Posterior cingulate gyrus (tissue), 11 donors: ENCODE measurements at places on chromosomes 3 and 15.

DNA sequence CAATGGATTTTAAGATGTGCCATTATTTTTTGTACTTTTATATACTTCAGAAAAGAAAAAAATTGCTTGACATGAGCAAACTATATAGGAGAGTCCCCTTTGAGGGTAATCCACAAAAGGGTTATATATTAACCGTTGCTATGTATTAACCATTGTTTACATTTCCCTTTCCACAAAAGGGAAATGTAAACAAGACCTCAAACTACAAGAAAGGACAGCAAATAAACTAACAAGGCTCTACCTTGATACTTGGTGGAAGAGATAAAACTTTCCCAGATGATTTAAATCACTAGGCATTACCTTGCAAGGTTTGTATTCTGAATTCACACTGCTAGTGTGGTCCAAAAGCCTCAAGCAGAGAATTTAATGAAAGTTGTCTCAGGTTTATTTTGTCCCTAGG is 616.3 kb upstream of the BCHE start:
- no peak for DNase-seq

DNA sequence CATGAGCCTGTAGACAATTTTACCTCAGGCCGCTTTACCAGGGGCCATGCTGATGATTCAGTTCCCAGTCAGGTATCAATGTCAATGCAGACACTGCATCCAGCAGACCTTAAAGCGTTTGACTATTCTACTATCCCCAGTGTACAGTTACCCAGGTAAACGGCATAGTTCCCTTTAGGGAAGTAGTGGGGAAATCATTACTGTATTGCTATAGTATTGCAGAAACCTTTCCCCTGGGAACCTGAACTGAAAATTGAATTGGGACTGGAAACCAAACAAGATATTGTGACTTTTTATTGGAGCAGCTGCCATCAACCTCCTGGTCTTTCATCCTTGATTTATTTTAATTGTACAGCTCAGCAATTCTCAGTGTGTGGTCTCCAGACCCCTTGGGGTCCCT is 6.6 kb upstream of the INAFM2 start:
- no peak for DNase-seq

GRCh38 chr3:42638339-42638842 is 15.1 kb upstream of the ZBTB47 start:
- no peak for DNase-seq

- no peak for DNase-seq
Measured at GRCh38 chr3:69914395-69914794, 85.1 kb upstream of the SAMMSON start.

- no peak for DNase-seq
Measured at GRCh38 chr3:150130404-150131100, 159.9 kb upstream of the PFN2 start.

DNA sequence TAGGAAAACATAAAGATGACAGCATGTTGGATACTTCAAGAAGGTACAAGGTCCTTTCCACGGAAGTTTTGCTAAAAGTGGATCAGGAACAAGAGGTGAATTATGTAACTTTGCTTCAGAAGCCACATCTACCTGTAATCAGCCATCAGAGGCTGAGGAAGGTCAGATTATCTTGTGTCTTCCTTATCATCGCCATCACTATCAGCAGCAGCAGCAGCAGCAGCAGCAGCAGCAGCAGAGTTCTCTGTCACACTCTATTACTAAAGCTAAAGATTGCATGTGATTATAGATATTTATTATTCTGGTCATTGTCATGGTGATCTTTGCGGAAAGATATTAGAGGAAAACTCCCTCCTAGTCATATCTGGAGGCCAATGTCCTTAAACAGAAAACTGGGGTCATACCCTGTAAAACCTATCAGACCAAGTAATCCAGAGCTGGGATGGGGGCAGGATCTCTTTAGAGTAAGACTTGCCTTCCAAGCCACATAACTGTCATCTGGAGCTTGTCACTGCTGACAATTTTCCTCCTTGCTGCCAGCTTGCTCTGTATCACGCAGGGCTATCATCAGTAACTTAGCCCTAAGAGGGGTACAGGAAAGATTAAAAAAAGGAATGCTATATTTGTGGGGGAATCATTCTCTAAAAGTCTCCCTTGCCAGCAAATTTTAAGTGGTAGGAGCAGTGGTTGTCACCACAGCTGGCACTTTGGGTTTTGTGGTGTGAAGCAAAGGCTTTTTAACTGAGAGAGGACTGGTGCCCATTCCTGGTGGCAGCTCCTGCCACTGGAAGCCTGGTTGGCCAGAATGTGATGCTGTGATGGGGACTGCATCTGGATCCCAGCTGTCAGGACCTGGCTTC is 130.9 kb upstream of the RASGRP1 start:
- DNase-seq, result no peak

GRCh38 chr3:50340448-50341329 is at the start of gene RASSF1:
RASSF1 (minus strand) TSS chr3:50340836; CDS start chr3:50340805, 31 bp downstream.
- DNase-seq, result peak; percentile 73

- DNase-seq, result no peak
Measured at GRCh38 chr15:34718681-34719665, 35.8 kb downstream of the GJD2 start.

DNA sequence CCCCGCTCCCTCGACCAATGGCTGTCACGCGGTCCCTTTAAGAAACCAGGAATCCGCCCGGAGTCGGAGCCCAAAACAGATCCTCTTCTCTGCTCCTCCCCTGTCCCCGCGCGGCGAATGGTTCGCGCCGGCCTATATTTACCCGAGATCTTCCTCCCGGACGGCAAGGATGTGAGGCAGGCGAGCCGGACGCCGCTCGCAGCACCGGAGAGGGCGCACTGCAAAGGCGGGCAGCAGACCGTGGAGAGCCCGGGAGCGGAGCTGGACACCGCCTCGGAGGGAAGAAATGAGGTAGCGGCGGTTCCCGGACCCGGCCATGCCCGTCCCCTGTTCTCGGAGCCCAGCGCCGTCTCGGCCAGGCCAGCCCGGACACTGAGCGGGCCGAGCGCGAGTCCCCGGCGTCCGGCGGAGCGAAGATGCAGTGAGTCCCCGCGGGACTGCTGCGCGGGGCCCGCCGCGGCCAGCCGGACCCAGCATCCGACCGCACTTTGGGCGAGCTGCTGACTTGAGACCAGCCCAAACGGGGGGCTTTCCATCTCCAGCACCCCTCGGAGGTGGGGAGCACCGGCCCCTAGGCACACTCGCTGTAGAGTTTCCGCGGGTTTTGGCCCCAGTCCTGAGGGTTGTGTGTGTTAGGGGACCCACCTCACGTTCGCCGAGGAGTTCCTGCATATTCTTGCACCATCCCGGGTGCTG is at the start of gene FAM43A:
Gene FAM43A (plus strand): TSS at position 166 of the 696 bp plus-strand sequence. CDS start 944 bp downstream, outside the sequence.
- DNase-seq, result peak; percentile 92

- no peak for DNase-seq
Measured at GRCh38 chr3:188646592-188646991, 492.6 kb downstream of the LPP start.

DNA sequence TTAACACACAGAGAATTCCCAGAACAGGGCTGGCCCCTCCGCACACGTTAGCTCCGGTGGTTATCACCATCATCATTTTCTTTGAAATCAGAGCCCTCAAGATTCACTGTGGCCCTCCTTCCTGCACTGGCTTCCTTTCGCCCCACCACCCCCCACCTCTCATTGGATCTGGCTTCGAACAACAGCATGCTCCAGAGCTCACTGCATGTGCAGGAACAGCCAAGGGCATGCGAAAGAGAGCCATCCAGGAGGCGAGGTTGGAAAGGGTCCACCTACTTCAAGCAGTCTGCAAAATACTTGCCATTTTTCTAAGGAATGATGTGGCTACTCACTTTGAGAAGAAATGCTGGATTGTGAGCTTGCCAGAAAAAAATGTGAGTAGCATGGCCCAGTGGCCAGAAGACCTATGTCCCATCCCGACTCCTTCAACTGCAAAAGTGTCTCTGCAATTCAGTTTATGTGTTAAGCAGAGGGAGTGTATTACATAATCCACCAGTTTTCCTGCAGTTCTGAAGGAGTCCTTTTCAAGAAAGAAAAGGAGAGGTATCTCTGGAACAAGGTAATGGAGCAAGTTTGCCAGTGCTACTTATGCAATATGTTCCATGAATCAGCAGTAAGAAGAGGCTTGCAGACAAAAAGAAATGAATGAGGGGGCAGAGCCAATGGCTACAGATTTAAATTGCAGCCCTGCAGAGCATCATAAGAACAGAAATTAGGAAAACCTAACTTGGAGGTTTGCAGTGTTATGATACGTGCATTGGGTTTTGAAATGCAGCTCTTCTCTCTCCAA is 92.8 kb downstream of the OCA2 start:
- DNase-seq, result no peak

DNA sequence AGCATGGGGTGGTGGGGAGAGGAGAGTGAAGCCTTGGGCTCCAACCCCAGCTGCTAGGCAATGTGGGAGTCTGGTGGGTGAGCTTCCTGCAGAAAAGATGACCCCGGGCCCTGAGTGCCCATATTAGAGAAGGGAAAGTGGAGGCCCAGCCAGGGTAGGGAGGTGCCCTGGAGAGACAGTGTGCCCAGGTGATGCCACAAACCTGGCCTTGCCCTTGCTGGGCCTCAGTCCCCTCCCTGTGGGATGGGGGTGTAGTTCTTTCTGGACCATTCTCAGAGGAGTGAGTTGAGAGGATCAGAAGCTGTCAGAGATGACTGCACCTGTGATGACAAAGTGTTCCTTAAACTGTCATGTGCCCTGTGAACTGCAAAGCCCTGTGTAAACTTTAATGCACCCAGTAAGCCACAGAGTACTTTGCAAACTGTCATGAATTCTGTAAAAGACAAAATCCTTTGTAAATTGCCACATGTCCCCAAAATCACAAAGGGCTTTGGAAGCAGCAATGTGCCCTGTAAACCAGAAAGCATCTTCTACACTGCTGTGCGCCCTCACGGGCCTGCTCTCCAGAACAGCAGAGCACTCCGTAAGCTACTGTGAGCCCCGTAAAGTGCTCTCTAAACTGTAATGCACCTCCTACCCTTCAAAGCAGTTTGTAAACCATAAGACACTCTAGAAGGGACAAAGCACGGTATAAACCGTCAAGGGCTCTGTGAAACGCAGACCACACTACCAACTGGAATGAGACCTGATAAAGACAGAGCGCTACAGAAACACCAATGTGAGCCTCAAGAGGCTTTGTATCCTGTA is 51.3 kb upstream of the FGD5 start:
- no peak for DNase-seq

DNA sequence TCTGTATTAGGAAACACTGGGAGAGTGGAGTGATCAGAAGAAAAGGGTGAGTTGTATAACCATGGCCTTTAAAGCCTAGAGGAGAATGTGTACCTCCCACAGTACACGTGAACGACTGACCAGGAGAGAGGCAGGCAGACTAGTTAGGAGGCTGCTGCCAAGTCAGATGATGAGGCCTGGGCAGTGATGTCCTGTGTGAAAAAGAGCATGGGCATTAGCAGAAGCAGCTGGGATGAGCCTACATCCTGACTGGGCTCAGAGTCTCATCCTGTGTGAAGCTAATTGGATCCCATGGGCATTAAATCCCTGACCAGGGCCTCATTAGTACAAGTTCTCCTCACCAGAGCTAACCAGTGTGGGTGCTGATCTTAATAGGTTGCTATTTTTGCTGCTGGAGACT is 89.1 kb upstream of the SLC2A2 start:
- DNase-seq, result no peak

DNA sequence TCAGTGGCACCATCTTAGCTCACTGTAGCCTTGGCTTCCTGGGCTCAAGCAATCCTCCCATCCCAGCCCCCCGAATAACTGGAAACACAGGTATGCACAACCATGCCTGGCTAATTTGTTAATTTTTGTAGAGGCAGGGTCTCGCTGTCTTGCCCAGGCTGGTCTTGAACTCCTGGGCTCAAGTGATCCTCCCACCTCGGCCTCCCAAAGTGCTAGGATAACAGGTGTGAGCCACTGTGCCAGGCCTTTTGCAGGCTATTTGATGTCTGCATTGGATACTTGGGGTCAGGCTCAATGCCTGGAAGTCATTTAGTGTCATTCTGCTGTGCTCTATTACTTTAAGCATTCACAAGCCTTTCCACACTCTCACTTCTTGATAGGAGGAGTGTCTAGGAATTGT is 17.6 kb downstream of the LIMD1 start:
- no peak for DNase-seq

DNA sequence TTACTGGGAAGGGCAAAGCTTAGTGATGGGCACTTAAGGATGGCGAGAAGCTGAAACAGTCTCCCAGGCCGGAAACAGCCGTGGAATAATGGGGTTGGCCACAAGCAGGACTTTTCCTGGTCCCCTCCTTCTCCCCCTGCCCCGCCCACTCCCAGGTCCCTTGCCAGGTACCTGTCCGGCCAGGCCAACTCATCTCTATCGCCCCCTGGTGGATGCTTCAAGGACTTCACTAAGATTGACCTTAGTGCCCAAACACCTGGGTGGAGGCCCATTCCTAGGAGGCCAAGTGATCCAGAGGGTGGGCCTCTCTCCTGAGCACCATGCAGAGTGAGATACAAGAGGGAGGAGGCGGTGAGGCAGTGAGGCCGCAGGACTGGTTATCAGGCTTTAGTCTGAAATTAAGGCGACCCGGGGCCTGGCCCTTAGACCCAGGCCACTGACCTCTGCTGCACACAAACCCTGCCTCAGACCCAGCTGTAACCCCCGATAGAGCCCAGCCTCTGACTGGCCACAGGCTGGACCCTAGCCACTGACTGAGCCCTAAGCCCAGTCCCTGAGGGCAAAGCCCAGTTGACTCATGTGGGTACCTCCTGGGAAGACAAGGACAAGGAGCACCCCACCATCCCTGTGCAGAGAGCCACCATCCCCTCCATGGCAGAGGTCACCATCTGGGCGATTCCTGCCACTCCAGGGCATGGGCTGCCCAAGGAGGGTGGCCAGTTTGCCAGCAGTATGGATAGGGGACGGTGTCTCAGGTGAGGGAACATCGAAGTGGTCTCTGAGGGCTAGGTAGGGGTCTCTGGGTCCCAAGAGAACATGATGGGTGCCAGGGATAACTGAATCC is 37.6 kb downstream of the VIPR1 start:
- no peak for DNase-seq

GRCh38 chr3:149247929-149248691 is 26.5 kb upstream of the CP start:
- DNase-seq, result no peak

DNA sequence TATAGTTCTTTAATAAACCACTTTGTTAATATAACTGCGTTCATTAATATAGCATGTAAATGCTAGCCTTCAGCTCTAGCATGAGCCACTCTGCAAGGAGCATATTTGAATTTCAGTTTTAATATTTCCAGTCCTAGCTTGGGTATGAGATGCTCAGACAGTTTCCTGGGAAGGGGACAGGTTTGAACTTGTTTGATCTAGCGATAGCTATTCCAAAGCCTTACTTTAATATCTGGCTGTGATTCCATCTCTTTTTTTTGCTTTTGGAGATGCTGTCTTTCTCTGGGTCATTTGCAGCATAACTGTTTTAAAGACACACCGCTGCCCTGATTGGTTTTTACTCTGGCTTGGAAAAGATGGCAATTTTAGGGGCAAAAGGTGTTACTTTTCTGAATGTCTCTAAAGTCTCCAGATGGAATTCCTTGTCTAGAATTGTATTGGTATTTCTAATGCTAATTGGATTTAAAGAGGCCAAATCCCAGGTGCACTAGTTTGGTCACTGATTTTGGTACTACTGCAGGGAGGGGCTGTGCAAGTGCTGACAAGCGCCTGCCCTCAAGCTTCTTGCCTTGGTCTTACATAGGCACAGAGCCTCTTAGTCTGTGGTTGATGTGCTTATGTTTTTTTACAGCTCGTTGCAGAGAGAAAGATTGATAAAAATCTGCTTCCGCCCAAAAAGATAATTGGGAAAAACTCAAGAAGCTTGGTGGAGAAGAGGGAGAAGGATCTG is 2.8 kb downstream of the NISCH start:
- DNase-seq, result no peak
